ENCODE measurements at places on chromosomes 3 and 15. TPM values are rescaled to one million over a fixed set of nuclear protein-coding genes. Genes with fewer than 3 reads are reported as not detected.

GPR176 gene
- not detected for total RNA-seq

CPN2 gene
- not detected for total RNA-seq

FSTL1 gene
- 1.1 TPM for total RNA-seq

STAB1 gene
- total RNA-seq, result 5.9 TPM

ROBO2 gene
- total RNA-seq, result not detected

- no peak for DNase-seq
Observed at GRCh38 chr3:125109536-125109925, 53.7 kb upstream of the HEG1 start.

DNA sequence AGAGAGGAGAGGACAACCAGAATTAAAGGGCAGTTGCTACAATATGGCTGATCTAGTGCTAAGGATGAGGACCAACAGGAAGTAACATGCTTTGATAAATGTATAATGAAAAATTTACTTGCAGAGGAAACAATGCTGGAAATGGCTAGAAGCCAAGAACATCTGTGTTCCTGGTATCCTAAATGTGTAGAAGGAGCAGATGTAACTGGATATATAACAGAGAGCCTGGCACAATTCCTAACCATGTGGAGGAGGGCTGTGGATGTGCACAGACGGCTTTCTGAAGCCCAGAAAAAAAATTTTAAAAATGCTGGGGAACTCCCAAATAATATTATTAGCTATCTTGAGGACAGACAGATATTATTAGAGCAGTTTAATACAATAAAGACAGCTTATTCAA lies 159.4 kb upstream of the GBE1 start:
- DNase-seq, result no peak

GRCh38 chr3:85487375-85487774 lies 528.6 kb downstream of the CADM2 start:
- DNase-seq, result no peak

- DNase-seq, result no peak
Observed at GRCh38 chr15:94857466-94857865, 626.1 kb downstream of the MCTP2 start.

GRCh38 chr3:20104167-20104661 lies 64.0 kb downstream of the KAT2B start:
- DNase-seq, result peak; percentile 79

GRCh38 chr3:194575484-194576210 lies 57.6 kb downstream of the TMEM44 start:
- no peak for DNase-seq

- DNase-seq, result no peak
Observed at GRCh38 chr3:22236490-22237270, 485.7 kb upstream of the ZNF385D start.

DNA sequence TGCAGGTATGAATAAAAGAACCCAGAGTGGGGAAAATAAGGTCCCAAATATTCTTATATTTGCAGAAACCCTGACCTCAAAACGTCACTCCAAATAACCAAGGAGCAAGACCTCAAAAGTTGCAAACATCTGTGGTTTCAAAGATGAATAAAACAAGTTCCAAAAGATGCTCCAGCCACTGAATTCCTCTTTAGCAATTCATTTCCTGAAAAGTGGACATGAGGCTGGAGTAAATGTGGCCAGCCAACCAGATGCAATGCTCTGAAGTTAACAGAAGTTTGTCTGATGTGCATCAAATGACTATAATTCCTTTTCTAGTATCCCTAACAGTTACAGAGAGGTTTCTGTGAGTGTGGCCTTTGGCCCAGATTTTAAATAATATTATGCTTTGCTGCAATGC lies 71.2 kb upstream of the WNT5A start:
- DNase-seq, result no peak

DNA sequence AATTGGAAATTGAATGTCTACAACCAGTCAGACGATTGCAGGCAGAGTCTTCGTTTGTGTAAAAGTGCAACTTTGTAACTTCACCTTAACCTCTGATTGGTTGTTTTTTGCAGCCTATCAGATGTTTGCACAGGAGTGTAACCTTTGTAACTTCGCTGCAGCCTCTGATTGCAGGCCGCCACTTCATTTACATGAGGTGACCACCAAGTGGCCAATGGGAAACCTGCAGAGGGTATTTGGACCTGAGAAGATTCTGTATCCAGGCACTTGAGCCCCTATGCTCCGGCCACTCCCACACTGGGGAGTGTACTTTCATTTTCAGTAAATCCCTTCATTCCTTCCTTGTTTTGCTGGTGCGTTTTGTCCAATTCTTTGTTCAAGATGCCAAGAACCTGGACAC lies 68.1 kb upstream of the PFN2 start:
- DNase-seq, result no peak

- DNase-seq, result peak; percentile 75
Observed at GRCh38 chr15:31216215-31216911, 110.3 kb upstream of the KLF13 start.

DNA sequence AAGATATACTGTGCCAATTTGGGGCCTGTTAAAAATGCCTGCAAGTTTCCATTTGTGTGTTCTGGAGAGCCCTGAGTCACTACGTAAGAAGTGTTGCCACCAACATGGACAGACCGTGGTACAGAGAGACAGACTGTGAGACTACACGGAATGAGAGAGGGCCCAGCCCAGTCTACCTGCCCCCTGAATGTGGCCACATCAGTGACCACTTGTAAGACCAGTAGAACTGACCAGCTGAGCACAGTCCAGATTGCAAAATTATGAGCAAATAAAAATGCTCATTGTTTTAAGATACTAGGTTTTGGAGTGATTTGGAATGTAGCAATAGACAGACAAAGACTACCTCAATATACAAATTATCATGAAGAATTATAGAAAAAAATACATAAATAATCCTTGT lies 42.0 kb downstream of the ATR start:
- no peak for DNase-seq

DNA sequence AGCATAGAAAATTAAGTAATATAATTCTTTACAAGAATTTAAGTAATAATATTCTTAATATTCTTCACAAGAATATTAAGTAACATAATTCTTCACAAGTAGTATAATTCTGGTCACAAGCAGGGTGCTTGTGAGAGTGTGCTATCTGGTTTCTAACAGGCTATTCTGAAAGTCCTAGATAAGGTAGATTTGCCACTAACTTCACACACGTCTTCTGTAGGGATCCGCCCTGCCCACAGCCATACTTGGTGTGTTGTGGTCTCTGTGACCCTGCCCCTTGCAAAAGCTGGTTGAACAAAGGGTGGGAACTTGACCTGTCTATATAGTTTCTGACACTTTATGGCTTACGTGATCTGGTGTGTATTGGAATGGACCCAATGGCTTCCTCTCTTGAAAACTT lies 253.4 kb upstream of the MDFIC2 start:
- no peak for DNase-seq

- DNase-seq, result no peak
Observed at GRCh38 chr3:58049143-58049785, 41.0 kb downstream of the FLNB start.

GRCh38 chr3:185942907-185943759 lies 5.3 kb upstream of the TRA2B start:
- peak; percentile 93 for DNase-seq

Measured in natural killer cell (primary cell).